ENCODE measurements at places on chromosomes 7 and 10.

- DNase-seq: no peak
These were observed 68.0 kb downstream of the VOPP1 start for GRCh38 chr7:55504093-55504859.

- DNase-seq: no peak
These were observed 18.7 kb downstream of the PKD2L1 start for GRCh38 chr10:100311298-100311697.

DNA sequence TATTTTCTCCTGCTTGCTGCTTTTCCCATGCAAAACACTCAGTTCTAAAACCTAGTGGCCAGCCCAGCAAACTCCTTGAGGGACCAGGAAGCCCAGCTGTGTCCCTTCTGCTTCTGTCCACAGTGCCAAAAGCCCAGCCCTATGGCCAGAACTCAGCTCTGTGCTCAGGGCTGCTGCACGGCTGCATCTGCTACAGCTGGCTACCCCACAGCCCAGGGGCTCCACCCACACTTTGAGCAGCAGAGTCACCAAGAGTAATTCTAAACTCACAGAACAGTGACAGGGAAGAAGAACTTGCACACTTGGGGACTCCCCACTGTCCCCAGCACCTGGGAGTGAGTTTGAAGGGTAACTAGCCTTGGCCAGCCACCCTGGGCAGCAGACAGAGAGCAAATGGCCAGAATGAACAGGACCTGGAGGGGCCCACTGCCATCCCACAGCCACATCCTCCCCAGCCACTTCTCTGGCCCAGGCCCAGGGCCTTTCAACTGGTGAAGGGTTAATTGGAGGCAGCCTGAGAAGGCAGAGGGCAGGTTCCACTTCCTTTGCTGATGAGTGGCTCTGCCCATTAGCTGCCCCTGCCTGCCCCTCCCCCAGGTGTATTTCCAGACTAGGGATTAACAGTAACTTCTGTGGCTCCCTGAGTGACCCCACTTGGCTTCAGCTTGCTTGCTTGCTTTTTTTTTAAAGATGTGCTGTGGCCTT, 28.1 kb upstream of the TRIM8 start:
- DNase-seq: no peak

DNA sequence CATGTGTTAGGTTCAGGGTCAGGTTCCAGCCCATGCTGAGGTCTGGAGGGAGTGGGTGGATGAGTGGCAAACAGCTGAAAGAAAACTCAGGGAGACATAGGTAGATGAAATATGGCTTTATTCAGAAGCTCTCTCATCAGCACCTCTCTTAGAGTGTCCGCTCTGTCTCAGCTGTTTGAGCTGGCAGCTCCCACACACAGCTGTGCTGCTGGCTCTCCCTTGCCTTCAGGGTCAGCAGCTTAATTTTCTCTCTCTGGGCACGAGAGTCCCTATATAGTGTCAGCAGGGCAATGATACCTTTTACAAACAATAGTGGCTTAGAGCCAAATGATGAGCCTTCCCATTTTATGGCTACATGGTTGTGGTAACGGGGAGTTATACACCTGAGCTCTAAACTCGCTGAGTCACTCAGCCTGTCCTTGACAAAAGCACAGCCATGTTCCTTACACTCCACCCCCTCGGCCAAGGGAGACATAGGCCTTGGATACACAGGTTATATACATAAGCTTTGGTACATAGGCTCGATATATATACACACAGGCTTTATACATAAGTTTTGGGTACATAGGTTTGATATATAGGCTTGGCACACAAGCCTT, 10.4 kb downstream of the RNF133 start:
- no peak for DNase-seq

DNA sequence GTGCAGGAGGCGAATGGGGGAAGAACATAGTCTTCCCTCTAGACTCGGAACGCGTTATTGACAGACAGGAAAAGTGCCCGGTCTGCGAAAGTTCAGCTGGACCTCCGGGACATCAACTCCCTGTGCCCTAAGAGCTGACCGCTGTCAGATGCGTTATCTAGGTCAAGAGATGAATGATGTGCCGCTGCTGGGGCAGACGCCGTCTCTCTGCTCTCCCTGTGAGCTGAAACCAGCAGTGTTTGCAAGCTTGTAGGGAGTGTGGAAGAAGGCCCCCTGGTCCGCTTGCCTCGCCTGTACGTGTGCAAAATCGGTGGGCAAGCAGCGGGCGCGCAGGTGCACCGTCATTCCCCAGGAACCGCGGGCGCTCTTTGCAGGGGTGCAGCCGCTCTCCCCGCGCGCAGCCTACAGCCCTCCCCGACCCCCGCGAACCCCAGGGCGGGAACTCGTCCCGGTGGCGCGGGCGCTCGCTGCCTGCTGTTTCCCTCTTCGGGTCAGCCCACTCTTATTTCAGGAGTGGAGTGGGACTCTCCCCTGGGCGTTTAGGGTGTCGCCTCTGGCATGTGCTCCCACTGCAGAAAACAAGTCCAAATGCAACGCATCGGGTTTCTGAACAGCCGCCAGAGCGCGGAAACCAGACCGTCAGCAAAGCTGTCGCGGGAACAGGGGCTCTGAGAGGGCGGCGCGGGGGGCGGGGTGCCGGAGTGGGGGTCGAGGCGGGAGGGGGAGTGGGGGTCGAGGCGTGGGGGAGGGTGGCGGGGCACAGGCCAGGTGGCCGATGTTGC, 1.8 kb upstream of the PFKFB3 start:
- DNase-seq: peak; percentile 13

Data from kidney glomerular epithelial cell (primary cell).